IPS-NIHi11 (cell line): ENCODE measurements at places on chromosomes 6 and 20.
A peak's percentile ranks its signal among the peaks of the same experiment; 100 is the strongest.

- no peak for DNase-seq
Observed at GRCh38 chr6:106005013-106005412, 81.1 kb upstream of the PRDM1 start.

DNA sequence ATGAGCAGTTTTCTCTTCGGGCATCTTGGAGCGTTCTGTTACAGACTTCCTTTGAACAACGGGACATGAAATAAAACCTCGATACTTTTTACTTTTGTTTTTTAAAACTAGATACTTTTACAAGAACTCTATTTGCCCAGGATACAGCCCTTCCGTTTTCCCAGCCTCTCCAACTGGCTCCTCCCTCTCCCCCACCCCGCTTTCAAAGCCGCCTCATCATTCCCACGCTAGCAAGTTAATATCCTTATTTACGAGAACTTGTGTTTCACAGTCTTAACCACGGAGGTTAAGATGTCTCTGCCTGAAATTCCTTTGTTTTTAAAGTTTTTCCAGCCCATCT, 241 bp upstream of the CFAP206 start:
- no peak for DNase-seq

DNA sequence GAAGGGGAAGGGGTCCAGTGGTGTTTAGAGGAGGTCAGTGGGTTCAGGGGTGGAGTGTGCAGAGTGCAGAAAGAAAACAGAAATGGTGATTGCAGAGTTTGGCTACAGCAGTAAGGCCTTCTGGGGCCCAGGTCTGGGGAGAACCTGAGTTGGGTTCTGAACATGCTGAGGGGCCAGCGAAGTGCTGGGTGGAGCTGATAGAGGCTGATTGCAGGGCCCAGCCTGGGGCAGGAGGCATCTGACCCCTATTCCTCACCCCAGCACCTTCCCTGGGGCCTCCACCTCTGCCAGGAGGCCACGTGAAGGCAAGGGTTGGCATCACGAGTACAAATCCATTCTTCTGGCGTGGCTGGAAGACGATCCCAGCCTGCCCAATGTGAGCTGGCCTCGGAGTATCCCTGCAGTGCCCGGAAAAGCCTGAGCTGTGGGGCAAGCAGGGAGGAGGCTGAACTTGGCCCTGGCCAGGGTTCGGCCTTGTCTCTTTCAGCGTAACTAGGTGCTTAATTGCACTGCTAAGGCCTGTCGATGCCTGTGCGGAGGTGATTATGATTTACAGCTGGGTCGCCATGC, 35.3 kb downstream of the VSTM2L start:
- DNase-seq: no peak

GRCh38 chr20:8423482-8423881, 291.4 kb downstream of the PLCB1 start:
- DNase-seq: no peak

- no peak for DNase-seq
Observed at GRCh38 chr20:48957533-48957932, 36.0 kb downstream of the ARFGEF2 start.

GRCh38 chr6:19839237-19839546, 2.0 kb downstream of the ID4 start:
- DNase-seq: no peak

- no peak for DNase-seq
Observed at GRCh38 chr6:66082914-66083313, 375.9 kb upstream of the EYS start.

GRCh38 chr6:150680510-150680909, 80.8 kb downstream of the PLEKHG1 start:
- no peak for DNase-seq

GRCh38 chr20:22453244-22454080, 130.9 kb downstream of the FOXA2 start:
- DNase-seq: peak; percentile 42

DNA sequence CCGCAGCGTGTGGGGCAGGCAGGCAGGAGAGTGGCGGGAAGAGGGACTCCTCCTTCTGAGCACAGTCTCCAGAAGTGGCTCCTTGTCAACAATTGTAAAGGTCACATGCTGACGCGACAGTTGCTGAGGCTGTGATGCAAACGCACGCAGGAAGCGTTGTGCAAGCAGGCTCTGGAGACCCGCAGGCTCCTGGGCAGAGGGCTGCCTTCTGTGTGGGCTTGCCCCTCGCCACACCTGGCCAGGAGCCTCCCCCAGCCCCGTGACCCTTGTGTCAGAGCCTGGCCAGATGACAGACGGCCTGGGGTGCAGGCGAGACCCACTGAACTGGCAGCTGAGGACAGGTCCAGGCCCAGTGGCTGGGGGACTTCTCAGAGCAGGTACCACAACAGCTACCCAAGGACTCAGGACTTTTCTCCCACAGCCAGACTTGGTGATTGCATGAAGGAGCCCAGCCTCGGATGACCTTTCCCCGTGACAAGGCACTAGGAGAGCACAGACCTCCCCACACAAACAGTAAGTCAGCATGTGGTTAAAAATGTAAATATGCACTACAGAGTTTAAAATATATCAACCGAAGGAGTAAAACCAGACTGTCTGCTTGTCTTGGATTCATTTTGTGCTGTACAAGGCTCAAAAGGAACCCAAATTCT, 222.1 kb upstream of the RREB1 start:
- no peak for DNase-seq

GRCh38 chr6:111354758-111355555, 128.1 kb downstream of the REV3L start:
- no peak for DNase-seq

- no peak for DNase-seq
Observed at GRCh38 chr6:22023937-22024336, 272.9 kb downstream of the PRL start.

- no peak for DNase-seq
Observed at GRCh38 chr20:53865901-53866793, 204.2 kb downstream of the BCAS1 start.

DNA sequence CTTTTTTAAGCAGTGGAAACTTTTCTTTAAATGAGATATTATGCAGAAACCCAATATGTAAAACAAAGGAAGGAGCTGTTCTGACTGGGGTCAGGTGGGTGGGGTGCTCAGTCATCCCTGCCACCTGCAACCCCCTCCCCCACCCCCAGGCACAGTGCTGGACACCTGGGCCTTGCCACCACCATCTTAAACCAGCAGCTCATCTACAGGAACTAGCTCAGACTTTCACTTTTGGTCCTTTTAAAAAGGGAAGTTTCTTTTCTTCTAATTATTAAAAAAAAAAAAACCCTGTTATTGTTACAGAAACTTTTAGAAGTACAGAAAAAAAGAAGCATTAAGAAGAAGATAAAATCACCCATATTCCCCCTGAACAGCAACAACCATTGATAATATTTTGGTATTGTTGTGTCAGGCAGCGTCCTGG, 37.1 kb downstream of the PPP1R16B start:
- DNase-seq: peak; percentile 40

DNA sequence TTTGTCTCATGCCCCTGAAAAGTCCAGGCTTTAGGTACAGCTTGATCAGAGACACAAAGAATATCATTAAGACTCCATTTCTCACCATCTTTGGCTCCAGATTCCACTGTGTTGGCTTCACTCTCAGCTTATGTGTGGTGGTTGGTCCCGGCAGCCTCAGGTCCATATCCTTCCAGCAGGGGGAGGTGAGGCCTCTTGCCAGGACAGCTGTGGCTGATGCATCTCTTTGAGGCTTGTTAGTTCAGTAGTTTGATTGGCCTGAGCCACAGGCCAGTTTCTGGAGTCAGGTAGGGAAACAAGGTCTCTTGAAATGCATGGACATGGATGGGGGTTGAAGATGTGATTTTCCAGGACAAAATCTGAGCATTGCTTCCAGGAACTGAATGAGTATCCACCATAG, 62.4 kb downstream of the JAG1 start:
- DNase-seq: peak; percentile 62

DNA sequence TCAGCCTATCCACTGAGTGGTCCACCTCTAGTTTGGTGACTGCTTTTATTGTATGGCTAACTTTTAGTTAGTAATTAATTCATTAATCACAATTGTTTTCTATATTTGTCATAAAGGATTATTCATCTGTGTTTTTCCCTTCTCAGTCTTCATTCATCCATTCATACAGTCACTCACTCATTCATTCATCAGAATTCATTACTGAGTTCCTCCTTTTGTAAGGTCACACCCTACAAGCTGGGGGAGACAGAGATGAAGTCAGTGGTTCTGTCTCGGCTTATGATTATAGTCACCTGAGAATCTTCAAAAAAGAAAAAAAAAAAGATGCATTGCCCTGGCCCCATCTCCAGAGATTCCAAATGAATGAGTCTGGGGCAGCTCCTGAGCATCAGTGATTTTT, 257.1 kb downstream of the ADGB start:
- DNase-seq: no peak

GRCh38 chr20:63536997-63537524, at the start of gene PTK6:
PTK6 (minus strand) TSS chr20:63537376; CDS start chr20:63537314, 62 bp downstream.
- DNase-seq: no peak

DNA sequence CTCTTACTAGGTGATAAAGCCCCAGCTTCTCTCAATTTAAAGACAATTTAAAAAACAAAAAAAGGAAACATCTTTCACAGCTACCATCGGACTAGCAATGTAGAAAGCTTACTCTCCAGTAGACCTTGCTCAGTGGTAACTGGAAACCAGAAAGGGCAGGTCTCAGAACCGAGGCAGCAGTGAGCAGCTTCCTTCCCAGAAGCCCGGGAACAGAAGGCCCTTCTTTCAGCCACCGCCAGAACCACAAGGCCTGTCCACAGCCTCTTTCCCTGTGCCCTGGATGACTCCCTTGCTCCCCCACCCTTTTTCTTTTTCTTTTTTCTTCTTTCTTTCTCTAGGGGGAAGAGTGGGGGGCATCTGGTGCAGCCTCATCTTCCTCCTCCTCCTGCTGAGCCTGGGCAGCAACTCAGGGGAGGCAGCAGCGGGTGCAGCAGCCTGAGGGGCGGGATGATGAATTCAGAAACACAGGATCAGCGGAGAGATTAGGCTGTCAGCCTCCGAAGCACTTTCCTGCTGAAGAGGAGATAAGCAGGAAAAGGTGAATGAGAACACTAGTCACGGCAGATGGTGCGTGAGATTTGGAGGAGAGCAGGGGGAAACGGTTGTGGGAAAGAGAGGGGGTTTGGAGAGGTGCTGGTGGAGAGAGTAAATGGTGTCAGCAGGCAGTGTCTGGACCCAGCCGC, 158.5 kb downstream of the ID4 start:
- DNase-seq: no peak

DNA sequence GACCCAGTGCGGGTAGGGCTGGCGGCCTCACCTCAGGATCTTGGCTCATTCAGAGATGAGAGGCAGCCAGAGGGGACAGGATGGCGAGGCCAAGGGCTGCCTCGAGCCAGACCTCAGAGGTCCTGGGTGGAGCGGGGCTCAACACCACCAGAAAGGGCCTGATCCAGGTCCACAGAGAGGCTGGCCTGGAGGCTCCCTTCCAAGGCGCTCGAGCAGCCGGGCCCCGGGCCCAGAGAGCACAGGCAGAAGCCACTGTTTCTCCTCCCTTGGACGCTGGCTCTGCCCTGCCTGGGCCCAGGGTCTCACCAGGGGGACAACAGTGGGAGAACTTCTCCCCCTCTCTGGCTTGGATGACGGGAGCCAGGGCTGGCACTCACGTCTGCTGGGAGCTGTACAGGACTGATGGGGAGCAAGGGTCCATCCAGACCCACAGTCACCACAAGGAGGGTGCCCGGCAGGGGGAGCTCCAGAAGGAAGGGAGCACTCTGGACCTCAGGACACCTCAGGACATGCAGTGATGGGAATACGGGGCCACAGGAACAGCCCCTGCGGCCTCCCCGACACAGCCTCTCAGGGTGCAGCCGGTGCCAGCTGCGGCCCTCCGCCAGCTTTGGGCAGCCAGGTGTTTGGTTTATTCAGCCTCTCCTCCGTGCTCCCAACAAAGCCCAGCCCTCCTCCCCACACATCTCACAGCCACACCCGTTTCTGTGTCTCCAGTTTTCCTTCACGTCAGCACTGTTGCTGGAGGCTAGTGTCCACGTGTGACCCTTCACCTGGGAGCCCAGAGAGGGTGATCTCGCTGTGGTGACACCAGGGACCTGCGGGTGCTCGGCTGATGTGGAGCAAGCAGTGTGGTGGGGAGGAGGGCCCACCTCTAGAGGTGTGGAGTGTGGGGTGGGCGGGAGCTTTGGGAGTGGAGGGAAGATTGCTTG, 8.7 kb downstream of the RPS21 start:
- DNase-seq: no peak

GRCh38 chr20:57501461-57502335, 23.2 kb downstream of the CTCFL start:
- no peak for DNase-seq

- no peak for DNase-seq
Observed at GRCh38 chr6:63804381-63804956, 168.9 kb downstream of the PHF3 start.

GRCh38 chr6:146240322-146240721, 211.5 kb downstream of the GRM1 start:
- DNase-seq: no peak

GRCh38 chr6:127520066-127520465, 931 bp upstream of the MTCL3 start:
- DNase-seq: peak; percentile 19

DNA sequence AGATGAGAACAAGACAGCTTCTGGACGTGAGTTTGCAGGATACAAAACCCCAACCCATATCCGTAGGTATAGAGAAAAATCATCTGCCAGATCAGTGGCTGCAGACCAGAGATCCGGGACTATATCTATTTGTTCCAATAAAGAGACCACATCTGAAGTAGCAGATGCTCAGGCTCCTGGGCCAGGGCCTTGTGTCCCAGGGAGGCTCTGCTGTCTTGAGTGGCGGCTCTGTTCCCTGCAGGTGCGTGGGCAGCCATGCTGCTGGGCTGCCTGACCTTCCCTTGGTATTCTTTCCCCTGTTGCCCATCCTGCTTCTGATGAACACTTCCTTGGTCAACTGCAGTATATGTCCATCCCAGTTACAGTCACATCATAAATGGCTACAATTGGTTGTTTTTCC, 34.9 kb downstream of the ERMARD start:
- DNase-seq: no peak

DNA sequence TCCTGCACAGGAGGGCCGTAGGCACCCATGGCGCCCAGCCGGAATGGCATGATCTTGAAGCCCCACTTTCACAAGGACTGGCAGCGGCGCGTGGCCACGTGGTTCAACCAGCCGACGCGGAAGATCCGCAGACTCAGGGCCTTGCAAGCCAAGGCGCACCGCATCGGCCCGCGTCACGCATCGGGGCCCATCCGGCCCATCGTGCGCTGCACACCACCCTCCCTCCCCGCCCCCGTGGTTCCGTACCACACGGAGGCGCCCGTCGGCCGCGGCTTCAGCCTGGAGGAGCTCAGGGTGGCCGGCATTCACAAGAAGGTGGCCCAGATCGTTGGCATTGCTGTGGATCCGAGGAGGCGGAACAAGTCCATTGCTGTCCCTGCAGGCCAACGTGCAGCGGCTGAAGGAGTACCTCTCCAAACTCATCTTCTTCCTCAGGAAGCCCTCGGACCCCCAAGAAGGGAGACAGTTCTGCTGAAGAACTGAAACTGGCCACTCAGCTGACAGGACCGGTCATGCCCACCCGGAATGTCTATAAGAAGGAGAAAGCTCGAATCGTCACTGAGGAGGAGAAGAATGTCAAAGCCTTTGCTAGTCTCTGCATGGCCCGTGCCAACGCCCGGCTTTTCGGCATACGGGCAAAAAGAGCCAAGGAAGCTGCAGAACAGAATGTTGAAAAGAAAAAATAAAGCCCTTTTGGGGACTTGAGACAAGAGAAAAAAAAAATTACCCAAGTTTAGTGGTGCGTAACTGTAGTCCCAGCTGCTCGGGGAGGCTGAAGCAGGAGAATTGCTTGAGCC, 9.9 kb upstream of the NCOA5 start:
- DNase-seq: peak; percentile 37
